ENCODE measurements at places on chromosomes 11 and 22.

- no peak for DNase-seq
These were observed 79.0 kb downstream of the MED15 start for GRCh38 chr22:20586403-20586745.

DNA sequence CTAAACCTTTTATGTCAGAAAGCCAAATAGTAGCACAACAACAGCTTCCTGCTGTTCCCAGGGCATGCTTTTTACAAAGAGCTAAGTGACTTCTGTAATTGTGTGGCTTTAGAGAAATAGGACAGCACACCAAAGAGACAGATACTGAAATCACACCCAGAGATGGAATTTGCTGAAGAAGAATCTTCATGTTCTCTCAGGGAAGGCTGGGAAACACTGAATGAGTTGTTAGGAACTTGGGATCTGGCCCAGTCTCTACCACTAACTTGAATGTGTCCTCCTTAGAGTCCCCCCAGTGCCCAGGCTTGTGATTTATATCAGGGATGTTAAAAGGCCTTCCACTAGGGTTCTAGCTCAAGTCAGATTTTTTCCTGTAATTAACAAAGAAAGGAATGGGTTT lies 175.2 kb downstream of the DBX1 start:
- DNase-seq, result no peak

- DNase-seq, result no peak
These were observed 239.9 kb upstream of the ZC3H12C start for GRCh38 chr11:109853156-109853776.

GRCh38 chr11:47461876-47462275 lies 12.9 kb upstream of the RAPSN start:
- DNase-seq, result no peak

Measured in stimulated activated CD4-positive, alpha-beta T cell treated with anti-CD3 and anti-CD28 coated beads, Interleukin-12 subunit alpha, Interleukin-12 subunit beta, amount 100 ng/mL, for 48 hours (primary cell).